ENCODE measurements at places on chromosomes 4 and X.

DNA sequence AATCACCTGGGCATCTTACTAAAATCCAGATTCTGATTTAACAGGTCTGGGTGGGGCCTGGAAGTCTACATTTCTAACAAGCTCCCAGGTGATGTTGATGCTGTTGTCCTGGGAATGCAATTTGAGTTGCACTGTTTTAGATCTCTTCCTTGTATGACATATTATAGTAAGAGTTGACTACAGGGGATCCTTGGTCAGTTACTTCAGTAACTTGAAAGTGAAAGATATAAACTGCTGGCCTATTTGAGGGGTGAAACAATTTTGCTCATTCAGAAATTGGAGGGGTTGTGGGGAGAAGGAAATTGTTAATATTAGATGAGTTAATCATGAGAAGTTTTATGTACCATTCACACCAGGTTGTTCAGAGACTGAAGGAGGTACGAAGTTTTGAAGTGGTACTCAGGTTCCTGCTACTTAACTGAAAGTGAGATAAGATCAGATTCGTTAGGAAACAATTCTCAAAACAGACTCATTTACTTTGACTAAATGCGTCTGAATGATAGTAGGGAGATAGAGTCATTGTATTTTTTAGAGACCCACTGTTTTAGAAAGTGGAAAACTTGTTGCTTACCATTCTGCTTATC lies 12.5 kb downstream of the SH2D1A start:
- DNase-seq, result no peak

DNA sequence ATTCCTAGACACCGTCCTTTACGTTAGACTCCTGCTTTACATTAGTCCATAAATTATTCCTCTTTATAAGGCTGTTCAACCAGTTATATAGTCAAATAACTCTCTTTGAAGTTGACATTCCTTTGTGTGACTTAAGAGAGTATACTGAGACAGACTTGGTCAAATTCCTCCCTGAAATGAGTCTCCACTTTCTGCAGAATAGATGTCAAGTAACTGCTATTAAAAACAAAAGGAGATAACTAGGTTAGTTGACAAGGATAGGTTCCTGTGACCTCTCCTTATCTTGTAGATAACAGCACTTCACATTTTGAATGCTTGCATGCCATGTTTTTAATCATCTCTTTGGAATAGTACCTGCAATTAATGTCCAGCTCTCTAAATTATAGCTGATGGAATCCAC lies 5.7 kb downstream of the GUCY1A1 start:
- no peak for DNase-seq

DNA sequence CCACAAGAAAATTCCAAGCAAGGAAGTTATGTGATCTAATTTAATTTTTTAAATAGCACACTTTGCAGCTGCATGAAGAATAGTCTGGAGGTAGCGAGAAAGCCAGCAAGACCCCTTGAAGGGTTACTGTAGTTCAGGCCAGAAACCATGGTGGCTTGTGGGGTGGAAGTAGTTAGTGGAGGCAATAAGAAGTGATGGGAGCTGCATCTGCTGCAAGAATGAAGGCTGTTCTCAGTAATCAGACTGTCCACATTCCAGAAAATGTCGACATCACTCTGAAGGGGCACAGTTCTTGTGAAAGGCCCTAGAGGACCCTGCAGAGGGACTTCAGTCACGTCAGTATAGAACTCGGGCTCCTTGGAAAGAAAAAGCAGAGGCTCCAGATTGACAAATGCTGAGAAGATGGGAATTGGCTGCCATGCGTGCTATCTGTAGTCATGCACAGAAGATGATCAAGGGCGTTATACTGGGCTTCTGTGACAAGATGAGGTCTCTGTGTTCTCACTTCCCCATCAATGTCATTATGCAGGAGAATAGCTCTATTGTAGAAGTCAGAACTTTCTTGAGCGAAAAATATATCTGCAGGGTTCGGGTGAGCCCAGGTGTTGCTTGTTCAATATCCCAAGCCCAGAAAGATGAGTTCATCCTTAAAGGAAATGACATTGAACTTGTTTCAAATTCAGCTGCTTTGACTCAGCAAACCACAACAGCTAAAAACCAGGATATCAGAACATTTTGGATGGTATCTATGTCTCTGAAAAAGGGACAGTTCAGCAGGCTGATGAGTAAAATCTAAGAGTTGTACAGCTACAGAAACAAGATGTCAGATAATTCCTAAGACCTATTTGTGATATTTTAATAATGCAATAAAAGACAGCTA lies 254.2 kb downstream of the CBR4 start:
- no peak for DNase-seq

GRCh38 chr4:39613093-39613656 lies 25.5 kb downstream of the SMIM14 start:
- DNase-seq, result no peak

GRCh38 chr4:183843248-183843671 lies 61.8 kb upstream of the STOX2 start:
- no peak for DNase-seq

DNA sequence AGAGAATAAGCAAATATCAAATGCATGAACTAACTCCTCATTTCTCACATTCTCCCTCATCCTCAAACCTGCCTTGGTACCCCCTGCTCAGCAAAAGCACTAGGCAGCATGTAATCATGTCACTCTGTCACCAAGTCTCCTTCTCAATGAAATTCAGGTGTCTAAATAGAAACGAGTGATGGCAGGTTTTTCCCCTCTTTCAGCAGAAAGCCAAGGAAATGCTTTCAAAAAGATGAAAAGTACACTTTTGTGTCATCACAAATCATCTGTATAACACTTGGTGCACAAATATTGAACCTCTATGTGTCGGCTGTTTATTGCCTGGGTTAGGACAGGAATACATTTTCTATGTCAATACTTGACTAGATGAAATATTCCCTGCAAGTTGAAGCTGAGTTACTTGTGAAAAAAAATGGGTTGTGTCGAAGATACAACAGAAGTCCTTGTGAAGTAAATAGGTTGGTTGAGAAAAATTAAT lies 285.1 kb upstream of the MAGEB18 start:
- no peak for DNase-seq

GRCh38 chr4:153318696-153319320 lies 25.7 kb upstream of the MND1 start:
- DNase-seq, result peak; percentile 33

DNA sequence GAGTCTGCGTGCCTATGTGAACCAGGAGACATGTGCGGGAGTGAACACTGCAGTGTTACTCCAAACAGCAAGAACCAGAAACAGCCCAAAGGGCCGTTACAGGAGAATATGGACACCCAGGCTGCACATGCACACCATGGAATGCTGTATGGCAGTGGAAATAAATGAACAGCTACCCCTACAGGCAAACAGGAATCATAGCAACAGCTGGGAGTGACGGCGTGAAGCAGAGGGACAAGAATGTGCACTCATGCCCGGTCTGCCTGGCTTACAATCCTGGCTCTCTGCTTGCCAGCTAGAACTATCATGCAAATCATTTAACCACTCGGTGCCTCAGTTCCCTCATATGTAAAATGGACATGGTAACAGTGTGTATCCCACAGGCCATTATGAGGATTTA lies 16.6 kb downstream of the GPKOW start:
- no peak for DNase-seq

- DNase-seq, result no peak
Observed at GRCh38 chr4:107937040-107937439, 5.7 kb downstream of the CYP2U1 start.

- no peak for DNase-seq
Observed at GRCh38 chrX:51697397-51697796, 12.9 kb upstream of the CENPVL1 start.

GRCh38 chr4:153489856-153490558 lies 23.8 kb downstream of the TMEM131L start:
- no peak for DNase-seq

DNA sequence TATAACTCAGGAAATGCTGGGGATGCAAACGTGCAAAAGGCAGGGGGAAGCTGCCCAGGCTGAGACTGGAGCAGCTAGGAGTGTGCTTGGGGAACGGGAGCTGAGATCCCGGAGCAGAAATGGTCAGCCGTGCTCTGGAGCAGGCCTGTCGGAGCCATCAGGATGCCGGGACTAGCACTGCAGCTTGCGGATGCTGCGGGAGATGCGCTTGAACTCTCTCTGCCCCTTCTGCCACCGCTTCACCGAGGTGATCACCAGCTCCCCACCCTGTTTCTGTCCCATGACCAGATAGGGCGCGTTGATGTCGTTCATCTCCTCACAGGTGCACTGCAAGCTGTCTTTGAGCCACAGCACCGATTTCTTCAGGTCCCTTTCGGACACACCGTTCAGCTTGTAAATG lies 7.6 kb downstream of the SFRP2 start:
- no peak for DNase-seq

GRCh38 chr4:11650801-11651596 lies 222.3 kb upstream of the HS3ST1 start:
- DNase-seq, result no peak

DNA sequence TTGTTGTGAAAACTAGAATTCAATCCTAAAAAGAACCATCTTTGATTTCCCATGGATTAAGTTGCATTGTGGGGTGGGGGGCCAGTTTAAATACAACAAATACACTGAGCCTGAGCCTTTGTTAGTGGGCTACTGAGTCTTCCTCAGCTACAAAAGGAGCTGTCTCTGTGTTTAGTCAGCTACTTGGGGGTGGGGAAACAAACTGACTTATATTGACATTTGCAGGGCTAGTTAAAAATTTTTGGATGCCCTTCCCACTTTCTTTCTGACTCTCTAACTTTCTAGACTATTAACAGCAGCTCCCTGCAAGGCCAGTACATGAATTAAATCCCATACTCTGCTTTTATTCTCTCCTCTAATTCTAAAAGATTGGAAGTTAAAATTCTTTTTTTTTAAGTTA lies 32.5 kb upstream of the FHDC1 start:
- DNase-seq, result no peak

- no peak for DNase-seq
Observed at GRCh38 chr4:11470438-11471045, 41.8 kb upstream of the HS3ST1 start.

GRCh38 chr4:31126881-31127398 lies 406.8 kb downstream of the PCDH7 start:
- DNase-seq, result no peak
